ENCODE measurements at places on chromosomes 4 and X. TPM values are rescaled to one million over a fixed set of nuclear protein-coding genes. Genes with fewer than 3 reads are reported as not detected.
A peak's percentile ranks its signal among the peaks of the same experiment; 100 is the strongest.

The NXF2 gene
- not detected for total RNA-seq

The GPC4 gene
- total RNA-seq = 2.3 TPM

- no peak for DNase-seq
Measured at GRCh38 chrX:46325312-46325877, 219.8 kb downstream of the ZNF674 start.

DNA sequence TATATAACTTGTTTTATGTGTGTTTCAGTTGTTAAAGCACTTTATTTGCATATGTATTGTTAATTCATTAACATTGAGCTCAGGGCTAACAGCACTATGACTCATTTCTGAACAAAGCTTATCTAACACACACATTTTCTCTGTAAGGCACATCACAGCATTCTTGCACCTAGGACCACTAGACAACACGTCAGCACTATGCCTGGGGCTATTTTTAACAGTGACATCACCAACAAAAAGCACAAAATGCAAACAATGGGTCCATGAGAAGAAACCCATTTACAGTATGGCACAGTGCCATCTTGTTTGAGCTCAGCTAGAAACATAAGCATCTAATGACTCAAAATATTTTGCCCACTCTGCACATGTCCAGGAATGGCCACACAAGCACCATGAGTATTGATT, 124.4 kb downstream of the RELL1 start:
- DNase-seq = no peak

DNA sequence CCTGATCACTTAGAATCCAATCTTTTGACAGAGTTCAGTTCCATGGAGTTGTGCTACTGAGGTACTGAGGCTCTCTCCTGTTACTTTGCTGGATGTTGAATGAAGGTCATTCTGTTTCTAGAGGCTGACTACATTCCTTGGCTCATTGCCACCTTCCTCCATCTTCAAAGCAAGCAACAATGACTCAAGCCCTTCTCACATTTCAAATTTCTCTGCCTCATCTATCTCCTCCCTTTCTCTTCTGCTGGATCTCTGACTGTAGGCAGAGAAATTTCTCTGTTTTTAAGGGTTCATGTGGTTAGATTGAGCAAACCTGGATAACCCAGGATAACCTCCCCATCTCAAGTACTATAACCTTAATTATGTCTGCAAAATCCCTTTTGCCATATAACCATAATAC, 775.4 kb downstream of the STPG2 start:
- DNase-seq = no peak

DNA sequence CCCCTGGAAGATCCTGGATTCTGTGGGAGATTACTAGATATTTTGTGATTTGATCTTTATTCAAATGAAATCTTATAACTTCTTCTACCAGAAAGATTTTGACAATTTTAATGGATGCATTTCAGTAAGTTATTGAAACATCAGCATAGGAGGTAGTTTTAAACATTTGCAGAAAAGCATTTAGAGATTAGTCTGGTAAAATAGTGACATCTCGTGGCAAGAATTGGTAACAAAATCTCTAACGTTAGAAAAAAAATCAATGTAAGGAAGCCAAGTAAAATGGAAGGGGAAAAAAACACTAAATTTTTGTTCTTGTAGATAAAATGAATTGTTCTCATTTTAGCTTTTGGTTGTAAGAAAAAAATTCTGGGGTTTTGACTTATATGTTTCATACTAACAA, 73.3 kb downstream of the TASL start:
- no peak for DNase-seq

- peak; percentile 67 for DNase-seq
Measured at GRCh38 chr4:7124689-7125442, 57.0 kb upstream of the GRPEL1 start.

- no peak for DNase-seq
Measured at GRCh38 chr4:142377342-142378091, 468.6 kb downstream of the INPP4B start.
